ENCODE measurements at places on chromosomes 3 and 15.
A peak's percentile ranks its signal among the peaks of the same experiment; 100 is the strongest.

- H3K4me3 ChIP-seq: no peak overlapping the region
- H3K27me3 ChIP-seq: peaks cover 2% of the 10 kb centered on the region
- H3K36me3 ChIP-seq: no peaks in the 10 kb centered on the region
- no peak overlapping the region for H3K27ac ChIP-seq
Observed at GRCh38 chr15:44075535-44075934, 119.5 kb downstream of the FRMD5 start.

DNA sequence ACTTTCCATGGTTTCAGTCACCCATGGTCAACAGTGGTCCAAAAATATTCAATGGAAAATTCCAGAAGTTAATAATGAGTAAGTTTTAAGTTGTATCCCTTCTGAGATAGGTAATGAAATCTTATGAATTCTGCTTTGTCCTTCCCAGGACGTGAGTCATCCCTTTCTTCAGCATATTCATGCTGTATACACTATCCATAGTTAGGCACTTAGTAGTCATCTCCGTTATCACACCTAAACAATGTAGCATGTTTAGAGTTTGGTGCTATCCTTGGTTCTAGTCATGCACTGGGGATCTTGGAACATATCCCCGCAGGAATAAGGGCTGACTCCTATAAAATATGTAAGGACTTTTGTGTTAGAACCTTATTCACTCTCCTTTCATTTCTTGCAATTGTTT lies 153.2 kb downstream of the UNC13C start:
- DNase-seq: no peak
- H3K4me1 ChIP-seq: no peaks in the 10 kb centered on the region
- no peaks in the 10 kb centered on the region for H3K27me3 ChIP-seq
- no peak overlapping the region for H3K27ac ChIP-seq
- H3K36me3 ChIP-seq: no peaks in the 10 kb centered on the region

GRCh38 chr3:167380004-167380689 lies at the start of gene ZBBX:
Gene ZBBX, minus strand, starts transcription at chr3:167380297. Its CDS starts 7,396 bp downstream, at chr3:167372901.
- peaks cover 6% of the 10 kb centered on the region for H3K4me1 ChIP-seq
- peak within 1 kb of the TSS; percentile 86 for H3K4me3 ChIP-seq
- peak within 1 kb of the TSS; percentile 53 for H3K27ac ChIP-seq
- DNase-seq: peak; percentile 79
- peaks cover 3% of the 10 kb centered on the region for H3K27me3 ChIP-seq

GRCh38 chr15:78702609-78703333 lies 61.8 kb upstream of the CHRNB4 start:
- H3K4me1 ChIP-seq: no peaks in the 10 kb centered on the region
- H3K4me3 ChIP-seq: no peak overlapping the region
- no peak overlapping the region for H3K27ac ChIP-seq
- no peaks in the 10 kb centered on the region for H3K36me3 ChIP-seq
- H3K27me3 ChIP-seq: peaks cover 26% of the 10 kb centered on the region

GRCh38 chr3:152104847-152105415 lies 163.8 kb upstream of the MBNL1 start:
- H3K27ac ChIP-seq: no peak overlapping the region
- H3K36me3 ChIP-seq: no peaks in the 10 kb centered on the region
- no peak overlapping the region for H3K4me3 ChIP-seq

- no peaks in the 10 kb centered on the region for H3K4me1 ChIP-seq
- DNase-seq: no peak
- H3K4me3 ChIP-seq: no peak overlapping the region
- no peaks in the 10 kb centered on the region for H3K36me3 ChIP-seq
- no peak overlapping the region for H3K27ac ChIP-seq
Observed at GRCh38 chr3:25540273-25540672, 112.2 kb downstream of the RARB start.

GRCh38 chr3:194596906-194597305 lies 36.3 kb downstream of the TMEM44 start:
- no peak overlapping the region for H3K27ac ChIP-seq
- H3K4me3 ChIP-seq: no peak overlapping the region
- H3K27me3 ChIP-seq: no peaks in the 10 kb centered on the region
- H3K36me3 ChIP-seq: no peaks in the 10 kb centered on the region
- no peak for DNase-seq

GRCh38 chr3:191358929-191359328 lies 28.6 kb upstream of the UTS2B start:
- H3K4me3 ChIP-seq: peak overlapping the region; percentile 21
- DNase-seq: no peak
- H3K36me3 ChIP-seq: peaks cover 72% of the 10 kb centered on the region
- H3K27ac ChIP-seq: peak overlapping the region; percentile 84
- no peaks in the 10 kb centered on the region for H3K27me3 ChIP-seq

DNA sequence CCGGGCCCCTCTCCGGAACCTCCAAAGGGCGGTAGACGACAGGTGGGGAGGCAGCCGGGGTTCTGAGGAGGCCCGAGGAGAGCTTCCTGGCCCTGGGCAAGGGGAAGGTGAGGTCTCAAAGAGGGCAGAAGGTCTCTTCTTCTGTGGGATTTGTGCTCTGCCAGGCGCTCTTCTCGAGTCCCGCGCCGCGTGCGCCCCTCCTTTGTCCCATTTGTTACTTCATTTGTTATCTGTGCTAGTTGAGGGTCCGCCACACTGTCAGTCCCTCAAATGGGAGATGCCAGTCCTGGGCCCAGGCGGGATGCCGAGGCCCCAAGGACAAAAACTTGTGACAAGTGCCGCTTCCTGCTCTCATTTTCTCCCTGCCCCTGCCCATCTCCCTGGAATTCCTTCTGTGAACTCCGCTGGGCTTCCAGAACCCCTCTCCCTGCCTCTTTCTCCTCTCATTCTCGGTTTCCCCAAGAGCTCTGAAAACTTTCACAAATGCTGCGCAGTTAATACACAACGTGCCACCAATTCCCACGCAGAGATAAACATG lies 1.5 kb downstream of the ST8SIA2 start:
- H3K27ac ChIP-seq: no peak overlapping the region
- peaks cover 5% of the 10 kb centered on the region for H3K4me1 ChIP-seq
- no peak overlapping the region for H3K4me3 ChIP-seq
- peaks cover 46% of the 10 kb centered on the region for H3K27me3 ChIP-seq

- no peaks in the 10 kb centered on the region for H3K36me3 ChIP-seq
- no peaks in the 10 kb centered on the region for H3K27me3 ChIP-seq
- H3K4me1 ChIP-seq: no peaks in the 10 kb centered on the region
- DNase-seq: no peak
- H3K27ac ChIP-seq: no peak overlapping the region
- no peak overlapping the region for H3K4me3 ChIP-seq
Observed at GRCh38 chr3:81033684-81034083, 727.8 kb downstream of the GBE1 start.

DNA sequence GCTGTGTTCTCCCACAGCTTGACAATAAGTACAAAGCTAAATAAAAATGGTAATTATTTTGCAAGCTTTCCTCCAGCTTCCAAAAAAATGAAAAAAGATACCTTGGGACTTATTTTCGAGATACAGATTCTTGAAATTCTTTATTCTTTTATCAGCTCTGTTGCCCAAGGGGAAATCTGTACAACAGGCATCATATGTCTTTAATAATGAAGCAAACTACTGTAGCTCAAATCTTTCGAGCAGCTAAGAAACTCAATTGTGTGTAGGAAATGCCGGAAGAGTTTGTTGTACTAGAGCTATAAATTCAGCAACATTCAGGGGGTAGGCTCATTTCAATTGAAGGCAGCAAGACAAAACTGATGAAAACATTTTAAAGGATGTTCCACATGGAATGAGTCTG lies 297.7 kb downstream of the GBE1 start:
- H3K27ac ChIP-seq: no peak overlapping the region
- no peak overlapping the region for H3K4me3 ChIP-seq
- H3K4me1 ChIP-seq: no peaks in the 10 kb centered on the region

GRCh38 chr3:33718595-33718907 lies 497 bp upstream of the CLASP2 start:
- peaks cover 5% of the 10 kb centered on the region for H3K36me3 ChIP-seq
- H3K27ac ChIP-seq: peak overlapping the region; percentile 98
- no peak for DNase-seq
- H3K27me3 ChIP-seq: no peaks in the 10 kb centered on the region

DNA sequence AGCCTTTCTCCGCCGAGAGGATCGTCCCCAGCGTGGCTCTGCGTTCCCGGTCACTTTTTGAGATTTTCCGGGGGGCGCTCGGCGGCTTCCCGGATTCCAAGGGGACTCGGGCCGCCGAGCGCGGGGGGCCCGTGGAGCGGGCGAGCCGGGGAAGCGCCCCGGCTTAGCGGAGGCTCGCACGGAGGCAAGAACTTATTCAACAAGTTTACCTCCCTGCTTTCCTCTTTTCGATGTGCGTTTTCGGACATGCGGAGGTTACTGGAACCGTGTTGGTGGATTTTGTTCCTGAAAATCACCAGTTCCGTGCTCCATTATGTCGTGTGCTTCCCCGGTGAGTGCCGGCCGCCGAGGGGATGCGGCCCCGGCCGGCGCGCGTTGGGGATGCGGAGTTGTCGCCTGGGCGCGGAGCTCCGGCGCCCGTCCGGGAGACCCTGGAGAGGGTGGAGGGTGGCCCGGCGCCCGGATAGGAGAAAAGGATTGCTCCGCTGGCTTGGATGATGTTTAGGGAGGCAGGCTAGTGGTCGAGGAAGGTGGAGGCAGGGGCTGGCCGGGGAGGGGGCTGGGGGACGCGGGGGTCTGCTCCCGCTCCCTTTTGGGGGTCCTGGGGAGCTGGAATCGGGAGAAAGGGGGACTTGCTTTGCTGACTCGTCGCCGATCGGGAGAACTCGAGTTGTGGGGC lies 810 bp downstream of the PTPRG start:
- no peaks in the 10 kb centered on the region for H3K36me3 ChIP-seq
- peaks cover 68% of the 10 kb centered on the region for H3K27me3 ChIP-seq
- no peak overlapping the region for H3K27ac ChIP-seq
- H3K4me1 ChIP-seq: peaks cover 22% of the 10 kb centered on the region

- no peak for DNase-seq
- no peaks in the 10 kb centered on the region for H3K4me1 ChIP-seq
- no peaks in the 10 kb centered on the region for H3K36me3 ChIP-seq
- no peak overlapping the region for H3K27ac ChIP-seq
- peaks cover 10% of the 10 kb centered on the region for H3K27me3 ChIP-seq
- no peak overlapping the region for H3K4me3 ChIP-seq
Observed at GRCh38 chr3:51311055-51311454, 74.0 kb upstream of the MANF start.

DNA sequence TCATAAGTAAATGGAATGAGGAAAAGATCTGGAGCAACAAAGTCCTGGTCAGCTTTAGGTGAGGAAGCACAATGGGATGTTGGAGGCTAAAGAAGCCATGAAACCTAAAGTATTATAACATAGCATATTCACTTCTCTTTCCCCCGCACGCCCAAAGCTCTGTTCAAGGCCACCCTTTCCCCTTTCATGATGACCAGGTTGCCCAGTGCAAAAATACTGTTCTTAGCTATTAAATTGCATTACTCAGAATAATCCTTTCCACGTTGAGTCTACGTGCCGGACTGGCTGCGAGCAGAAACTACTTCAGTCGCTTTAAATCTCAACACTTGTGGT lies 589 bp upstream of the MAPKBP1 start:
- H3K4me3 ChIP-seq: peak overlapping the region; percentile 93
- H3K27ac ChIP-seq: peak overlapping the region; percentile 94
- H3K4me1 ChIP-seq: peaks cover 53% of the 10 kb centered on the region
- peaks cover 13% of the 10 kb centered on the region for H3K36me3 ChIP-seq

- H3K36me3 ChIP-seq: no peaks in the 10 kb centered on the region
- DNase-seq: peak; percentile 4
- H3K4me1 ChIP-seq: peaks cover 2% of the 10 kb centered on the region
Observed at GRCh38 chr3:46709157-46709654, 8.0 kb downstream of the TMIE start.

DNA sequence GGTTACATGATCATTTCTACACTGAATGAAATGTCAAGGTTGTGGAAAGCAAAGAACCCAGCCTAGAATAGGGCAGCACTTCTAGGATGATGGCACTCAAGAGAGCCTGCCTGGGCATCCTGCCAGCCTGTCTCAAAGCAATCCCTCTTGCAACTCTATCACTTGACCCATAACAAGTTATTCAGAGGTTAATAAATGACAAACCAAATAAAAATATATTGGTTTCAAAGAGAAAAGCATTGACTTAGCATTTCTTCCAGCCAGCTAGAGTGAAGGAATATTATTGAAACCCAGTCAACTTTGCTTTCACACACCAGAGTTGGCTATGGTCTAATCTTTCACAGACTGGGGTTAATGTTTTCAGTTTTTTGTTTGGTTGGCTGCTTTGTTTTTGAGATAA lies 214.6 kb upstream of the UBE2E2 start:
- H3K4me1 ChIP-seq: no peaks in the 10 kb centered on the region
- H3K27ac ChIP-seq: no peak overlapping the region
- peaks cover 3% of the 10 kb centered on the region for H3K27me3 ChIP-seq
- no peaks in the 10 kb centered on the region for H3K36me3 ChIP-seq
- no peak overlapping the region for H3K4me3 ChIP-seq
- DNase-seq: no peak

DNA sequence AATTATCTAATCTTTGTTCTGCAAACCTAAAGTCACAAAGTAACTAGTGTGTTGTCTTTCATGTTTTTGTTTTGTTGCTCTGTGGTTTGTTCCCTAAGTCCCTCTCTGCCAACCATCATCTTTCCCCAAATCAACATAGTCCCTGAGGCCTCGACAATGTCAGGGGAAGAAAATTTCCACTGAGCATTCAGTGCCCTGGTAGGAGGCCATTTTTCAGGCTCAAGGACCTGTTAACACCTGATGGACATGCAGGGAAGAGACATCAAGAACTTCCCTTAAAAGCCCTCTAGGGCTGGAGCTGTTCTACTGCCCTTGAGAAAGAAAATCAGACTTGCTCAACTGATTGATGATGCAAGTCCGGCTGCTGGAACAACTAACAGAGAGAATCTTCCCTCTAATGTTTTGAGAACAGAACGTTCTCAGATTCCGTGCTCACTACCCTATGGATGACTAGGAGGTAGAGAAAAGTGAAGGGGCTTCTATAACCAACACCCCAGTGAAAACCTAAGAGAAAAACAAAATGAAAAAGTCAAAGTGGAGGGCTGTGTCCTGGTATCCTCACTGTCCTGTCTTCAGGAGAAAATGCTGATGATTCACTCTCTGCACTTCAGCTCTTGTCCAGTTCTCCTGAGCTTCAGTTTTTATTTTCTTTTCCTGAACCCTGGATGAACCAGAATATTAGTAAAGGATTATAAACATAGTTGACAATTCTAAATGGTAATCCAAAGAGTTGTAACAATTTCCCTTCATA lies 373.1 kb downstream of the FOXP1 start:
- peak overlapping the region; percentile 68 for H3K27ac ChIP-seq
- no peak for DNase-seq
- H3K36me3 ChIP-seq: peaks cover 21% of the 10 kb centered on the region
- H3K4me1 ChIP-seq: peaks cover 79% of the 10 kb centered on the region

GRCh38 chr3:149615731-149616221 lies 42.0 kb downstream of the WWTR1 start:
- DNase-seq: no peak
- H3K36me3 ChIP-seq: no peaks in the 10 kb centered on the region
- H3K27me3 ChIP-seq: peaks cover 8% of the 10 kb centered on the region
- H3K27ac ChIP-seq: no peak overlapping the region
- H3K4me3 ChIP-seq: no peak overlapping the region

GRCh38 chr15:83462026-83462425 lies 14.9 kb downstream of the SH3GL3 start:
- H3K36me3 ChIP-seq: no peaks in the 10 kb centered on the region
- H3K27ac ChIP-seq: no peak overlapping the region
- H3K27me3 ChIP-seq: no peaks in the 10 kb centered on the region
